HEK293T (cell line): ENCODE measurements at places on chromosomes 4 and X.

DNA sequence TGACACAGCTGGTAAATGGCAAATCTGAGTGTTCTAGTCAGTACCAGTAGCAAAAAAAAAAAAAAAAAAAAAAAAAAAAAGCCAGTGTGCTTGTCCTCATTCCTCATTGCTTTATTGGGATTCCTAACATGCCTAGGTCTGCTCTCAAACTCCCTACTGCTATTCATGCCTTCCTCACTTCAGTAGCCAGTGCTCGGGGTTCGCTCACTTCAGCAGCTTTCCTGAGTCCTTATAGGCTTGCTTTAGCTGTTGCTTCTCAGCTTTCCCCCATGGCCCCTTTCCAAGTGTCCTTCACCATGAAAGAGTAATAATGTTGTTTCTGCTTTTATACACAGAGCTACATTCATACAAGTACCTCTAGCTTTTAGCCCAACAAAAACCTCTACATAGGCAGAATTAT is 30.8 kb downstream of the SLITRK2 start:
- DNase-seq, result no peak

- DNase-seq, result no peak
These were observed 4.0 kb upstream of the PDGFRA start for GRCh38 chr4:54224996-54225597.

DNA sequence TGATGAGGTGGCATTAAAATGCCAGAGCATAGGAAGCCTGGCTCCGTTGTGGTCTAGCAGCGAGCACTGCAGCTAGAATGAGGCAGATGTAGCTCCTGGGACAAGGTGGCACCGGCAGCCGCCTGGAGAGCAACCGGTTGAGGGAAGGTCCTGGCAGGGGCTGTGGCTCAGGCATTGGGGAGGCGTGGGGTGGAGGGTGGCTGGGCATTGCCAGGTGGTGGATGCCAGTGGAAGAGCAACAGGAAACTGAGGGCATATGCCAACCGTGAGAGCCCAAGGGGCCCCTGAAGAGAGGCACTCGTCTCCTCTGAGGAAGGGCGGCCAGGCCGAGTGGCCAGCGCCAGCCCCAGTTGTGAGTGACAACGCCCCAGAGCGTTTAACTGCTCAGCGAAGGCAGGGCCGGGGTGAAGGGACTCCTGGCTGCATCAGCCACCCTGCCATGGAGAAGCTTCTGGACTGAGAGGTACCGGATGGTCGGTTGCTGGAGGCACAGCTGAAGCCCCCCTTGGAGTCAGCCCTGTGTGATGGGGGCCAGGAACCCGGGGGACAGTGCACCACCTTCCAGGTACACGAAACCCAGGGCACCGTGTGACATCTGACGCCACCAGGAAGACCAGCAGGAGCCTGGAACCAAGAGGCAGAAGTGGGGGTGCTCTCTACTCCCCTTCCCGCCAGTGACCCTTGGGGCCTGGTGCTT is 13.2 kb upstream of the PDE6B start:
- DNase-seq, result no peak

- DNase-seq, result no peak
These were observed 6.1 kb downstream of the CXCL10 start for GRCh38 chr4:76017056-76017686.

DNA sequence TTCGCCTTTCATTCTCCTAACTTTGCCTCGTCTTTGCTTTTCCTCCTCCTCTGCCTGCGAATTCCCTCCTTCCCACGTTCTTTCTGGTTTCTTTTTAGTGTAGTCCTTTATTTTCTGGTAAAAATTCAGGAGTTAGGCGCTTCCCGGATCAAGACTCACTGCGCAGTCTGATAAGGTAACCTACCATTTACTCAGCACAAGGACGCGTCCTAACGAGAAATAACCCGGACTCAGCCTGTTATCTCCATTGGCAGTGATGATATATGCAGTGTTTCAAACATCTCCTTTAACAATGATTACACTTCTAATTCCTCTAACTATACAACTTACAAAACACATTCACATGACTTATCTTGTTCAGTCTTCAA is 357 bp upstream of the ETNPPL start:
- no peak for DNase-seq

- DNase-seq, result no peak
These were observed 11.9 kb downstream of the LRPAP1 start for GRCh38 chr4:3520276-3520675.

GRCh38 chr4:30600246-30601017 is 119.7 kb upstream of the PCDH7 start:
- DNase-seq, result no peak

GRCh38 chr4:4671774-4672349 is 130.0 kb upstream of the STX18 start:
- no peak for DNase-seq

DNA sequence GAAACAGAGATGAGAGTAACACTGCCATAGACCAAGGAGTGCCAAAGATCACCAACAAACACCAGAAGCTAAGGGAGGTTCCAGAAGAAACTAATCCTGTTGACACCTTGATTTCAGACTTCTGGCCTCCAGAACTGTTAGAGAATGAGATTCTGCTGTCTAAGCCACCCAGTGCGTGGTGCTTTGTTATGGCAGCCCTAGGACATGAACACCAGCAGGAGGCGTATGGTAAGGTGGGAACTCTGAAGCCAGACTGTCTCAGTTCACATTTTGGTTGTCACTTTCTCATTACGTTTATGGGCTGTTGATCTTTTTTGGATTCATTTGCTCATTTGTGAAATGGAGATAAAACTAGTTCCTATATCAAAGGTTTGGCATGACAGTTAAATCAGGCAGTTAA is 142.9 kb downstream of the DCHS2 start:
- no peak for DNase-seq

DNA sequence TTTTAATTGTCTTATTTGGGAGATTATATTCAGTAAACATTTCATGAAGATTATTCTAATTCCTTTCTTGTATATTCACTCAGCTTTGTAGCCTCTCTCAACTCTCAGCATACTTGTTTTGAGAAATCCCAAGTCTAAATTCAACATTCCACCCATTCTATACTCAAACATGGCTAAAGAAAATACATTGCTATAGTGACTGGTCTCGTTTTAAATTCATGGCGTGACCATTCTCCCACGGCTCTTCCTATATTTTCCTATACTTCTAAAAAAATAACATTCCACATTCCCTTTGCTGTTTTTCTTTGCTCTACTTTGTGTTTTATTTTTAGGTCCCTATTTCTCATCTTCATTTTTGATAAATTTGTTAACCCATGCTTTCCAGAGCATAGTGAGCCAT is 49.2 kb upstream of the UGT2A1 start:
- no peak for DNase-seq

- DNase-seq, result no peak
These were observed at the start of gene CFI for GRCh38 chr4:109801895-109802319. CFI (minus strand) TSS chr4:109801999; CDS start chr4:109801971, 28 bp downstream.

- DNase-seq, result no peak
These were observed 31.4 kb upstream of the NFKB1 start for GRCh38 chr4:102469806-102470205.

DNA sequence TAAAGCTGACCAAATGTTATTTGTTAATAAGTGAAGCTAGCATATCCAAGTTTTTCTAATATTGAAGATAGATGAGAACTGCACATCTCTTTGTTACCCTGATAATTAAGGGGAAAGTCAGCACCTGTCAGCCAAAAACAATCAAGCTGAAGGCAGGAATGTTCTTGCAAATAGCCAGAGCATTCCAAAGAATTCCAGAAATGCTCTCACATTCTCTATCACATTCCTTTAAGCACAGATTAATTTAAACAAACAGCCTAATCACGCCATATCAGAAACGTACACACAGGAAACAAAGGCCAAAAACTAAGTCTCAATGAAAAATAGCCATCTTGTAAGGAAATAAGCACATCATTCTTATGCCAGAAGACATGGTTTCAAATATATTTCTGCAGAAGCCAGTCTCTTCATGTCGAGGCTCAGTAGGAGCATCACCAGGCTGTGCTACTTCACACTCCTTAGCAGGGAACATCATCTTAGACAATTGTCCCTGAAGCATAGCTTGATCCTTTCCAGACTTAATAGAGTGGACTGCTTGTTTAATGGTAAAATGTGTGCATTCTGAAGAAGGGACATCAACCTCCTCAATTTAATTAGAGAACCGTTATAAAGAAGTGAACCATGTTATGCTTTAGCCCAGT is 252.9 kb upstream of the TTC29 start:
- no peak for DNase-seq

DNA sequence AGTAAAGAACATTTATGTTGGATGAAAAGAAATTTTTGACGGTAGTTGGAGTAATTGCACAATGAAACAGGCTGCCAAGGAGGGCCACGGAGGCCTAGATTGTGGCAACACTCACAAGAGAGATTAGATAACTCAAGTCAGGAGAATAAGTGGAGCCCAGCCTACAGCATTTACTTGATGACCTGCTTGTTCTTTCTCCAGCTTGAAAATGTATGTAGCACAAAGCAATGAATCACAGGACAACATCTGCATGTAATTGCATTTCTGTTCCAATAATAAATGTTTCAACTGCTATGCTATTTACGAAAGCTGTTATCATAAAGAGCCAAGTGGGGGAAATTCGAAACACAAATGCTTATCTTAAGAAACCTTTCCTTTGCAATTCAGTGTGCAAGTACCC is 221.2 kb upstream of the MID1 start:
- no peak for DNase-seq

- no peak for DNase-seq
These were observed 56.3 kb downstream of the SHROOM2 start for GRCh38 chrX:9842541-9842940.

- DNase-seq, result peak; percentile 11
These were observed 743 bp upstream of the NRK start for GRCh38 chrX:105821471-105822121.

DNA sequence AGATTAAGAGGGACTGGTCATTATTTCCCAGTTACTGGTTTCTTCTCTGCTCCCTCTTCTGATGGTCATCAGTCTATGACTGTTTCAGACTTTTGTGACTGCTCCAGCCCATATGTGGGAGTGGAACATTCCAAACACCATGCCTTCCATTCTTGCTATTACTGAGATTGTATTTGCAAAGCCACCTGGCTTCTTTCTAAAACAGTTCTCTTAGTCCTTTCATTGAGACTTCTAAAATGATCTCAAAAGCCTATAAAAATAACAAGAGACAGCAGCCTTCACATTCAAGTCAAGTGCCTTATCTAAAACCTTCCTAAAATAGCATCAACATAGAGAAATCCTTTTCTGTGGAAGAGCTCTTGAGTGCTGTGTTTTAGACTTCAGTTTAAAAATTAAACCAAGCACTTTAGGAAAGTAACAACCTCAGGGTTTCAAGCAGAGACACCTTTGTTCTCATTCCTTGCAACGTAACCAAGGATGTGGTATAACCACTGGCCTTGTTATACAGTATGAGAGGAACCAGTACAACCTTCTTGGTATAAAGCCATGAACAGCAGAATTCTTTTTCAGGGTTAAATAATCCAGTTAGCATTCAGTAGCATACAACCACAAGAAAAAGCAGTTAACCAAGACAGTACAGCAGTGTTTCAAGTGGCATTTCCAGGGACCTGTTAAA is 97.1 kb downstream of the NFKB1 start:
- DNase-seq, result no peak
